ENCODE measurements at places on chromosomes 13 and 19.

DNA sequence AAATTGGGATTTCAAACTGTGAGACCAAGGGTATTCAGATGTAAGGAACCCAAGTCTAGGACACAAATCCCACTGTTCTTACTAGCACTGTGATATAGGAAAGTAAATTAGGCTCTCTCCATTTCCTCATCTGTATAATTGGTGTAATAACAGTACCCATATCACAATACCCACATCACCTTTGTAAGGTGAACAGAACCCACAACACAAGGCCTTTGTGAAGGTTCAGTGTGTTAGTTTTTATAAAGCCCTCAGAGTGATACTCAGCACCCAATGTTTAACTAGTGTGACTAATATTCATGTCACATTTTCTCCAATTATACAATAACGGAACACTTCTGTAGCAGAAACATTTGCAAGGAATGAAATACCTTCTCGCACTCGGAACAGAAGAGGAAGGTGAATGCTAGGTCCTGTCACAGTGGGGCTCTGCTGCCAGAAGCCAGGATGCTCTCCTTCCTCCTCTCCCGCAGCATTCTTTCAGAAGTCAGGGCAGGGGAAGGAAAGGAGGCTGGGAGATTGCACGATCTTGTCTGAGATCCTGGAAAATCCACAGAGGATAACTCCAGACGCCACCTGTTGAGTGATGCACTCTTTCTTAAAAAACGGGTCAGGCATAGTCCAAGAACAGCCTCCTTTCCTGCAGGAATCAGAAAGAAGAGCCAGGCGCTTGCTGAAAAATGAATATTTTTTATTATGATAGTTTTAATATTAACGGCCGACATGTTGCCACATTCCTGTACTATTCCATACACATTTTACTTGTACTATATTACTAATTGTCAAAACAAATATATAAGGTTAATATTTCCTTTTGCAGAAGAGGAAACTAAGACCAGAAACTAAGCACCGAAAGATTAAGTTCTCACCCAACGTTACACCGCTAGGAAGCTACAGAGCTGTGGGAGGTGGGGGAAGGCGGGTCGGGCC, 762 bp downstream of the ZNF45 start:
- DNase-seq = no peak

DNA sequence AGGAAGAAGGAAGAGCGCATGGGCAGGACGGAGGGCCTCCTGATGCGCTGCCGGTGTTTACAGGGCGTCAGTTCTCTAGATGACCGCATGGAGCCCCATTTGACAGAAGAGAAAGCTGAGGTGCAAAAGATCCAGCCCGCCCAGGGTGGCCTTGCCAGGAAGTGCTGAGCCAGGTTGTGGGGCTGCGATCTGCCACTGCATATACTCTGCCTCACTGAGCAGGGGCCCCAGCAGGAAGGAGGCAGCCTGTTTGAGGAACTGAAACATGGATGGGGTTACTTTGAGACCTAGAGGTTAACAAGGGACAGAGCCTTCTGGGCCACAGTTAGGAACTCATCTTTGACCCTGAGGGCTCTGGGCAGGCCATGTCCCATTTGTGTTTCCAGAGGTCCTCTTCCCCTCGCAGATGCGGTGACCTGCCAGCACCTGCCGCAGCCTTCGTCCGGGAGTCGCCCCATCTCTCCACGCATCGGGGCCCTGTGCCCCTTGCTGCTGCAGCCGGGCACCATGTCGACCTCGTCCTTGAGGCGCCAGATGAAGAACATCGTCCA, 3.2 kb downstream of the EPN1 start:
- no peak for DNase-seq

DNA sequence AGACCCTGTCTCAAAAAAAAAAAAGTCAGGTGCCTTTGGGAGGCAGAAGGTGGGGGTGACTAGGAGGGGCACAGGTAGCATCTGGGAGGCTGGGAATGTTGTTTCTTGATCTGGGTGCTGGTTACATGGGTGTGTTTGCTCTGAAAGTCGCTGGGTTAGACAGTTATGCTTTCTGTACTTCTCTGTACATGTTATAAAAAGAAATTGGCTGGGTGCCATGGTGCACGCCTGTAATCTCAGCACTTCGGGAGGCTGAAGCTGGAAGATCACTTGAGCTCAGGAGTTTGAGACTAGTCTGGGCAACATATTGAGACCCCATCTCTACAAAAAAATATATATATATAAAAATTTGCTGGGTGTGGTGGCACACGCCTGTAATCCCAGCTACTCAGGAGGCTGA, 15.1 kb downstream of the NOSIP start:
- no peak for DNase-seq

GRCh38 chr19:7417671-7418324, 69.1 kb downstream of the ARHGEF18 start:
- no peak for DNase-seq

DNA sequence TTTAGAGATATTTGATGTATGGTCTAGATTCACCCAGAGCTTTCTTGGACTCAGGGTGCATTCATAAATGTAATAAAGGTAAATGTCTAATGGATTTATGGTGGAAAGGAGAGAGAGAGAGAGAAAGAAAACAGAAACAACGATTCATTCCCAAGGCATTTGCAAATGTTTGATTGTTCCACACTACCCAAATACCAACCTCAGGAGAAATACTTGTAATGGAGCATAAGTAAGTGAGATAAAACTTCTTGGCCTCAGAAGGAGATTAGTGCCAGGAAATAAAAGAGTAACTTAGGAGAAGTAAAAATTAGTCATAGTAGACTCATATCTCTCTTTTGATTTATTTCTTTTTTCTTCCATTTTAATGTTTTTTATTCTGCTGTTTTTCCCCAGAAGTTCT, 40.6 kb upstream of the DGKH start:
- no peak for DNase-seq

GRCh38 chr13:59906413-59907049, 257.2 kb downstream of the DIAPH3 start:
- DNase-seq = no peak

DNA sequence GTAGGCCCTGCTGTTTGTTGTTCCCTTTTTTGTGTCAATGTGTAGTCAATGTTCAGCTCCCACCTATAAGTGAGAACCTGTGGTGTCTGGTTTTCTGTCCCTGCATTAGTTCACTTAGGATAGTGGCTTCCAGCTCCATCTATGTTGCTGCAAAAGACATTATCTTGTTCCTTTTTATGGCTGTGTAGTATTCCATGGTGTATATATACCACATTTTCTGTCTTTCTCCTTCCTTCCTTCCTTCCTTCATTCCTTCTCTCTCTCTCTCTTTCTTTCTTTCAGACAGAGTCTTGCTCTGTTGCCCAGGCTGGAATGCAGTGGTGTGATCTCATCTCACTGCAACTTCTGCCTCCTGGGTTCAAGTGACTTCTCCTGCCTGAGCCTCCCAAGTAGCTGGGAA, 21.0 kb downstream of the CYP2A6 start:
- DNase-seq = no peak

DNA sequence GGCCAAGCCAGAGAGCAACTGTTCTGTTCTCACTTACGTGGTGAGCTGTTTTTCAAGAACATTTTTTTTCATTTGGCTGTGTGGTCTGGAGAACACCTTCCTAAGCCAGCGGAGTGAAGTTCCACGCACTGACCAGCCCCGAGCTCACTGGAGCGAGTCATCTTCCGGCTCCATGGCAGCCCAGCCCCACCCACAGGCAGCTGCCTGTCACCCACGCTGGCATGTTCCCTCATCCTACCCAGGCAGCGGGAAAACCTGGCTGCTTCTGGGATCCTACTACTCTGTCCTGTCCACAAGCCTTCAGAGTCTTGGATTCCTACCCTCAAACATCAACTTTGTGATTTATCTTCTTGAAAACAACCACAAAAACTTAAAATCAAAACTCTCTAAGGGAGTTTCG, 76.2 kb downstream of the GGACT start:
- no peak for DNase-seq

- no peak for DNase-seq
These were observed 43.0 kb downstream of the ZAR1L start for GRCh38 chr13:32272021-32272683.

DNA sequence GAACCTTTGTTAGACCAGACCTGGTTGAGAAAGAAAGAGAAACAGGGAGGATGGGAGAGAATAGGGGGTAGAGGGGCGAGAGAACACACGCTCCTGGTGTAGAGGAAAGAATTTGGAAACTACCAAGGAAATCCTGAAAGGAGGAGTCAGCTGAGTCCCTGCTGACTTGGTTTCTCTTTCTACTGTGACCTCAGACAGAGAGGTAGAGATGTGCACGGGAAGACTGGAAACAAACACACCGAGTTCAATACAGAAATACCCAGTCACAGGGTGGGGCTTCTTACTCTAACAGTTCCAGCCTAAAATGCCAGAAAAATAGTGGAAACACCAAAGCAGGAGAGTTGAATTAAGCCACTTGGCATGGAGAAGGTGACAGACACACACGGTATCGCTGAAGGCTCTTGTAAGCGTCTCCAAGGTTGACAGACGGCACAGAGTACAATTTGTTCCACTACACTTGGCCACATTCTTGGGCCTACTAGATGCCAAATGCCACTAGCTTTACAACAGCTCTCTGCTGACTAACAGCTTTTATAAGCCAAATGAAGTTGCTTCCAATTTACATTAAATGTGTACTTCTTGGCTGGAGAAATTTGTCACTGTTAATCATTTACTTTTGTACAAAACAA, 28.1 kb downstream of the LATS2 start:
- DNase-seq = no peak

DNA sequence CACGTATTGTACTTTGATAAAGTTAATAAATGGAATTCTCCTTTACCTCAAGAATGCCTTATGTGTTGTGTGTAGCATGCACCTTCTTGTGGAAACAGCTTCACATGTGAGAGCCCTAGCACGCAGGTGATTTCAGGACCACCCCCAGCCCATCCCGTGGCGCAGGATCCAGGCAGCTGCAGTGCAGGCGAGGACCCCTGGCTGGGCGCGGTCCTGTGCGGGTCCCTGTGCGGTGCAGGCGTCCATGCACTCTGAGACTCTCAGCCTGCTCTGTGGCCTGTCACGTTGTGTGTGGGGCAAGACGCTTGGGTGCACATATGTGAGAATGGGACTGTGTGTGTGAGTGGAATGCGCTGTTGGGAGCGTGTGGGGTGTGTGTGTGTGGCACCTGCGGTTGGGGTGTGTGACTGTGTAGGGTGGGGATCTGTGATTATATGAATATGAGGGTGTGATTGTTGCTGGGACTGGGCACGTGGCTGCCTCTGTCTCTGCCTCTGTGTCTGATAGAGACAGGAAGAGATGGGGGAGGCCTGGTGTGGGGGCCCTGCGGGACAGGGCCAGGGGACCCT, 30.8 kb downstream of the WTIP start:
- no peak for DNase-seq
